NCI-H1092 treated with DMSO at 0.1 percent for 48 hours (cell line): ENCODE measurements at places on chromosomes 13 and 19.

- no peak for DNase-seq
Measured at GRCh38 chr19:41926028-41926762, 2.1 kb downstream of the ERFL start.

- DNase-seq: no peak
Measured at GRCh38 chr13:102236830-102237229, 165.0 kb downstream of the FGF14 start.

- no peak for DNase-seq
Measured at GRCh38 chr19:18261474-18261873, 12.8 kb downstream of the IQCN start.

GRCh38 chr13:60108589-60108988 lies 55.1 kb downstream of the DIAPH3 start:
- DNase-seq: no peak

DNA sequence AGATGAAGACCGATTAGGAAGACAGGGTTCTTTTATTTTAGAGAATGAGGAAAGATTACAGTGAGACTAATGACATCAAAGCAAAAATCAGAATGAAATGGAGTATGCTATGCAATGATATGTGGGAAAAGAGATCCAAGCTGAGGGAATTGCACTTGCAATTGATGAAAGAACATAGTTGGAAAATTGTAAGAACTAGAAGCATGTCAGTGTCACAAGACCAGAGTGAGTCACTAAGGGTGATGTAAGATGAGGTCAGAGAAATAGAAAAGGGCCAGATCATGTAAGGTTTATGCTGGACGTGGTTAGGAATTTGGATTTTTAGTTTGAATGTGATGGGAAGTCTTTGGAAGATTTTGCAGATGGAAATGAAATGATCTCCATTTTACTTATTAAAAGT lies 1937.3 kb downstream of the OLFM4 start:
- DNase-seq: no peak

DNA sequence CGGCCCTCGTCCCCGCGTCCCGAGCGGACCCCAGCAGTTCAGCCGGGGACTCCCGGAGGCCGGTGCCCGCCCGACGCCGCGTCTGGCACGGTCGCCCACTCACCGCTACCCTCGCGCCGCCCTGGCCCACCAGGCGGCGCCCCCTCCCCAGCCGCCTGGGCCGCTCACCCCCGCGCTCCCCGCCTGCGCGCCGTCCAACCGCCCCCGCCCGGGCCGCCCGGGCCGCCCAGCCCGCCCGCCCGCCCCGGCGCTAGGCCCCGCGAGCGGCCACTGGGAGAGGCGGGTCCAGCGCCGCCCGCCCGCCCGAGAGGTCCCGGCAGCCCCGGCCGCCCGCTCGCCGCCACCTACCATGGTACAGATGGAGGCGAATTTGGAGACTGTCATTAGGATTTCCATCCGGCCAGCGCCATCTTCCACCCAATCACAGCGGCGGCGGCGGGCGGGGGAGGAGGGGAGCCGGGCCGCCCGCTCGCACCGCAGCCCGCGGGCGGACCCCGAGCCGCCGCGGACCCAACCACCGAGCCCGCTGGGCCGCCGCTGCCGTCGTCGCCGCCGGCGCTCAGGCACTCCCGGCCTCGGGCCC lies at the start of gene USP12:
Gene USP12, minus strand, starts transcription at position 568 of the 583 bp plus-strand sequence. Its CDS starts 172 bp downstream, at position 396.
- peak; percentile 39 for DNase-seq

DNA sequence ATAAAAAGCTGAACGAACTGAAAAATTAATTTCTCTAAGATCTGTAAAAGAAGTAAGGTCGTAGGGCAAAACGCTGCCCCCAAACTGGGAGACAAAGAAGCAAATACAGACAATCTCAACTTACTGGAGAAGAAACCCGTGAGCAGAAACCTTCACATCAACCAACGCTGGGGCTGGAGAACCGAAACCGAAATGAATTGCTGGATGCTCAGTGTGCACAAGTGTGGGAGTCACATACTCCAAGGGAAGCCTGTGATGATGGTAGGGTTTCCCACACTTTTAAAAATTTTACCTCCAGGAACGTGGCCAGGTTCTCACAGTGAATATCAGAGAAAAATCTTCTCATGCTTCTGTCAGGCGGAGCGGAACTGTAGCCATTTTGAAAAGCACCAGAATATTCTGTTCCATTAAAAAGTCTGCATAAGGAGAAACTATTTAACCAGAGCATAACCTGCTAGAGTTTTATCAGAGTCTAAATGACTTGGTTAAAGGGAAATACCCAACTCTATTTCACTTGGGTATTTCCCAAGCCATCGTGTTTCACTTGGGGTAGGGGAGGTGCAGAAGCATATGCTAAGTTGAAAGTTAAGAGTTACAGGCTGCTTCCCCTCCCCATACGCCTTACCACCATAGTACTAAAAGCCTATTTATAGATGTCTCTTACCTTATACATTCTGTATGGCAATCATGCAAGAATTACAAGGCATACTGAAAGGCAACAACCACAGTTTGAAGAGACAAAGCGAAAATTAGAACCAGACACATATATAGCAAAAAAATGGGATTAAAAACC lies 110.5 kb upstream of the SLITRK1 start:
- no peak for DNase-seq

DNA sequence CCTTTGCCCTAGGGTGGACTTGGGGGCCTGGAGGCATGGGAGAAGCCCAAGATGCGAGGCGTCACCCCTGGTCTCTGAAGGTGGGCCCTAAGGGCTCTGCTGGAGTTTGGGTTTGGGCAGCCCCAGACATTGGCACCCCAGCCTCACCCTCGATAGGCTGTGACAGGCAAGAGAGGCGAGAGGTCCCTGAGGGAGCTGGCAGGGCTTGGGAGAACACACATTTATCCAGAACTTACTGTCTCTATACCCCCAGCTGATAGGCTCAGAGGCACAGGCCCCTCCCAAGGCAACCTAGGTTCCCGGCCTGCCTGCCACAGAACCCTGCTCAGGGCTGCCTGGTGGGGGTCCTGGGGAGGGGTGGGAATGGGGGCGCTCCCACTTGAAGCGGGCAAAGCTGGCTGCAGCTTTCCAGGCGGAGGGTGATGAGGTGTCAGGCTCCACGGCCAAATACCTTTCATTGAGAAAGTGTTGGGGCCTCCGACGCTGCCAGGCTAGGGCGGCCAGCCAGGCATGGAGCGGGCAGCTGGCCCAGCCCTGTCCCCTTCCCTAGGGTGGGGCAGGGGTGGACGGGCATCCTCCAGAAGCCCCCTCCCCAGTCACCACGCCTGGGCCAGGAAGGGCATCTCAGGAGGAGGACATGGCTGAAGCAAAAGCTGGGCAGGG lies 9.7 kb downstream of the CILP2 start:
- no peak for DNase-seq

DNA sequence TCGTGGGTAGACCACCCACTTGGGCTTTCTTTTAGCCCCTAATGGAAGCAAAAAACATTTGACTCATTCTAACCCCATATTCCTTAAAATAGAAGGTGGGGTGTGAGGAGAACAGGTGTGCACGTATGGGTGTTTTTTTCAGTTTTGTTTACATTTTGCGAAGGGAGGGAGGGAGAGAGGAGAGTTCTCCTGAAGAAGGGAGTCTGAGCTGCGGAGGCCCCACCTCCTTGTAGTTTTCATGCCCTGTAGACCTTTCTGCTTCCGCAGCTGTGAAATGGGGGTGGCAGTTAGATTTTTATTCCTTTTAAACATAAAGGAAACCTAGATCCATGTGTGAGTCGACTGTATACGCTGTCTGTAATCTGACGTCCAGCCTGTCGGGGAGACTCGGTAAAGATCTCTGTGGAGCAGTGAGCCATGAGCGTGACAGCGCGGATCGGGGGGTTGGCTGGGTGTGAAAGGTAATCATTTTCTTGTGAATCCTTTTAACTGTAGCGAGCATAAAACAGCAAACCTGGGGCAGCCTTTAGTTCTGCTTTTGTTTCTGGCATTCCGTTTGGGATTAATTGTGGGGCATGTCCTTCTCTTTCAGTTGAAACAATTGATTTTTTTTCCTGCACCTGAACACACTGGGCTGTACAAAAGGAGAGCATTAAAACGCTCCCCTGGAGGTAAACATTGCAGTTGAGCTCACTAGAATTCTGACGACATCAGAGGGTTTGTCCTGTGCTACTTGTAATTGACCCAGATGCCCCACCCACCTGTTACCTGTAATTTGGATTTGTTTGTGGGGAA lies 2.3 kb downstream of the UPF1 start:
- DNase-seq: no peak

GRCh38 chr13:35856084-35856483 lies 275.1 kb downstream of the DCLK1 start:
- no peak for DNase-seq

DNA sequence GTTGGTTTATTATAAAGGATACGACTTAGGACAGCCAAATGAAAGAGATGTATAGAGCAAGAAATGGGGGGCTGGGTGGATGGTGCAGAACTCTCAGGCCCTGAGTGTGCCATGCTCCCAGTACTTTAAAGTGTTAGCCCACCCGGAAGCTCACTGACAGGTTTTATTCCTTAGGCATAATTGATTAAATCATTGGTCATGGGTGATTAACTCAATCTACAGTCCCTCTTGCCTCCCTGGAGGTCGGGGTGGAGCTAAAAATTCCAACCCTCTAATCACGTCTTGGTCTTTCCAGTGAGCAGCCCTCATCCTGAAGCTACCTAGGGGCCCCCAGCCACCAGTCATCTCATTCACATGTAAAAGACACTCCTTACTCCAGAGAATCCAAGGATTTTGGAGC lies 9.9 kb upstream of the LEUTX start:
- DNase-seq: no peak

DNA sequence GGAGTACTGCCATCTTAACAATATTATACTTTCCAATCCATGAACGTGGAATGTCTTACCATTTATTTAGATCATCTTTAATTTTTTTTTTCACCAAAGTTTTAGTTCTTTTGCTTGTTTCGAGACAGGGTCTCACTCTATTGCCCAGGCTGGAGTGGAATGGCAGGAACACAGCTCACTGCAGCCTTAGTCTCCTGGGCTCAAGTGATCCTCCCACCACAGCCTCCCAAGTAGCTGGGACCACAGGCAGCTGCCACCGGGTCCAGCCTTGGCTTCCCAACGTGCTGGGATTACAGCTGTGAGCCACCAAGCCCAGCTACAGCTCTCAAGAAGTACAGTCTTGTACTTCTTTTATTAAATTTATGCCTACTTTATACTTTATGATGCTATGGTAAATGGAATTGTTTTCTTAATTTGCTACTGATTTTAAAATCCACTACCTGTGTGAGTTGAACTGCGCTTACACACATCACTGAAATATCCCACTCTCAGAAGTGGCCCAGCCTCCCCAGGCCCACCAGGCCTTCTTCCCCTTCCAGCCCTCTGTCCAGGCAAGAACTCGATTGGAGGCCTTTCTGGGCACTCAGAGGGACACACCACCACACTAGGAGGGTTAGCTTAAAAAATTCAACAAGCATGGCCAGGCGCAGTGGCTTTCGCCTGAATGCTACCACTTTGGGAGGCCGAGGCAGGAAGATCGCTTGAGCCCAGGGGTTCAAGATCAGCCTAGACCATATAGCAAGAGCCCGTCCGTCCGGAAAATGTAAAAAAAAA lies 1.0 kb upstream of the PGLS start:
- no peak for DNase-seq

DNA sequence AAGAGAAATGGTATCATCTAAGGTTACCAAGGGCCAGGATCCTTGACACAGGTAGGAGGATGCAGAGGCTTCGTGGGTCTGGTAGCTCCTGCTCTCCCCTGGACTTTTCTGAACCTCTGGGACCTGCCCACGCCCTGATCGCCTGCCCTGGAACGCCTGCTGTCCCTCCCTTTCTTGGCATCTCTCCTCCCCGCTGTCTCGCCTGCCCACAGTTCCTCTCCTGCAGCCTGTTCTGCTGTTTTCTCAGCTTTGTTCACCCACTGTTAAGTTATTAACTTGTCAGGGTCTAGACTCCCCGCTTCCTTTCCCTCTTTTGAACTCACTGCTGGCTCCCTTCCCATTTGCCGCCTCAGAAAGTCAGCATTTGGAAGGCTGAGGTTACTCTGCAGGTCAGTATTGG lies 19.8 kb downstream of the SERP2 start:
- no peak for DNase-seq

DNA sequence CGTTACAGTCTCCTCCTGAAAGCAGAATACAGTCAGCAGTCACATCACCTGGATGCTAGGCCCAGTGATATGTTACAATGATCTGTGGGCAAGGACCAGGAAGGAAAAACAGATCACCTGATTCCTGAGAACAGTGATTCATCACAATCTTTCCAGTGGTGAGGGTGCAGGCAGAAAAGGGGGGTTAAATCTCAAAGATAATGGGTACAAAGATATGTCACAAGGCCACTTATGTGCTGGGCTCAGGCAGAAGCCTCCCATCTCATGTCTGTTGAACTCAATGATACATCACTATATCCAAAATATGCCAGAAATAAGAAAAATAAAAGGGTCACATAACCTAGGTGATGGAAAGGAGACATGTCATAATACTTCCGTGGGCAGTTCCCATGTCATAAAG lies 10.8 kb upstream of the ZNF91 start:
- no peak for DNase-seq

DNA sequence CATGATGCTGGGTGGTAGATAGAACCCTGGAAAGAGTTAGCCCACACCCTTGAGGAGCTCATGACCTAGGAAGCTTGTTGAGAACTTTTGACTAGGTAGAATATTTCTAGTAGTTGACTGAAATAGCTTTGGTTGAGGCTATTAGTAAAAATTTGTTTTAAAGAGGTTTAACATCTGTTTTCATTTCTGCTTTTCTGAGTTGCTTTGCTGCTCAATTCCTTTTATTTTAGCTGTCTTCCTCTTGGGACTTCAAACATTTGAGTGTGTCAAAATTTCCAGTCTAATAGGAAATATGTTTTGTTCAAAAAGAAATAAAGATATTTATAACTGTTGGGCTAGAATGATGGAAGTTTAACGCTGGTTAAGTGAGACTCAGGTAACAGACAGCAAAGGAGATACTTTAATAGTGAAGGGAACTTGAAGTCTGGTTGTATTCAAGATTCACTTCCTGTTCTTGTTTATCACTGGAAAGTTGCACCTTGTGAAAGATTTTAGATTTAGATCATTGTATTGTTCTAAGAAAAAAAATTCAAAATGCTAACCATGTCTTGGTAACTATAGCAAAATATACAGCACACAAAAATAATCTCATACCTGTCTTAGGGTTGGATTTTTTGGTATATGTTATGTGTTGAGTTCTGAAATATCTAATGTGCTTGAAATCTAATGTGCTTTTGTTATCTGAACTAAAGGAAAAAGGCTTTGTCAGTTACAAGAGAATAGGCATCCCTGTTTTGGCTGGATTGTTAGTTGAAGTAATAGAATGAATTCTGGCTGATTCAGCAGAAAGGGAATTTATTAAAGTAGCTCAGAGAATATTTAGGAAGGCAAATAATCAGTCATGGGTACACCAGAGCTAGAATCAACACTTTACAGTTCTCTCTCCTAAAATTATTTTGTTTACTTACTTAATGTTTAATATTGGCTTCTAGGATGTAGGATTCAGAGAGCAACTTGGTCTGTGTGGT lies 24.4 kb upstream of the GPR18 start:
- DNase-seq: no peak

DNA sequence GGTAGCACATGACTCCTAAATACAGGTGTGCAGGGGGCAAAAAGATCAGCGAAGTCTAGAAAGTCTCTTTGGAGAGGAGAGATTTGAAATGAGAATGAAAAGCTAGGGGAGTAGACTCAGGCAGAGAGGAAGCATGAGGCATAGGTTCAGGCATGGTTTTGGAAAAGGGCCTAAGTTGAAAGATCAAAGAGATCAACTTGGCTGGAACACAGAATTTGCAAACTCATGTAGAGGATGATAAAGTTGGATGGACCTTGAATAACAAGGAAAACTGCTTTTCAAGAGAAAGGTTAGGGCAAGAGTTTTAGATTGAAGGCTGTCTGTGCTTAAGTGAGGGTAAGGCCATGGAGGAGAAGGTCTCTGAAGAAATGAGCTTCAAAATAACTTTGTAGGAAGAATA lies 47.4 kb upstream of the UBAC2 start:
- DNase-seq: no peak
